Activated naive CD4-positive, alpha-beta T cell treated with anti-CD3 and anti-CD28 coated beads, Interleukin-2, amount 10 ng/mL, durations not matched to agents 7 days and 5 days (primary cell): ENCODE measurements at places on chromosomes 2 and 18.
A peak's percentile ranks its signal among the peaks of the same experiment; 100 is the strongest.

DNA sequence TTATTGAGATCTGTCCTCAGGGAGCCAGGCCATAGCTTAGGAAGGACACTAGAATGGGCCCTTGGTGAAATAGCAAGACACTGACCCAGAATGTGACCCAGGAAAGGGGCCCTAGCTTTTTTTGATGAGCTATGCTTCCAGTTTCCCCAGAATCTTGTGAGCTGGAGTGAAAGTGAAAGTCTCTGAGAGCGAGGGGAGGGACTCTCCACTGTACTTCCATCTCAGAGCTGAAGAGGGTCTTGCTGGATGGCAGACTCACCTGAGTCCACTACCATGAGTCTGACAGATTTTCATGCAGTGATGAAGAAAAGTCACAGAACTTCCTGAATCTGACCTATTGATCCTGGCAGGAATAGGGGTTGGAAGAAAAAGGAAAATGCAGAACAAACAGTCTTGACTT, 3.1 kb downstream of the ARHGAP25 start:
- peak; percentile 72 for DNase-seq

DNA sequence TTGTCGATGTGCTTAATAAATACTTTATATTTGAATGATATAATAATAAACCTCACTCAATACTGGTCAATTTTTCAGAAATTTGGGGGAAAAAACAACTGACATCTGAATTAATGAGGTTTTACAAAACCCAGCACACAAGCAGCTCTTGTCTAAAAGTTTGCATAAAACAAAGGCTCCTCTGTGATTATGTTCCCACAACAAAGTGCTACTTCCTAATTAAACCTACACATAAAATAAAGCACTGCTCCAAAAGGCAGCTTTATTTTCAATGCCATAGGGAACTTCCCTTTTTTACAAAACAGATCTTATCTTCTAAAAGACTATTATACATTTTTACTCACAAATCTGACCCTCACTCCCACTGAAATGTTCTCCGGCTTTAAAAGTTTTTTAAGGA, 47.1 kb downstream of the LAMA1 start:
- no peak for DNase-seq

- DNase-seq = no peak
Observed at GRCh38 chr2:187115627-187116026, 266.7 kb upstream of the ZSWIM2 start.

DNA sequence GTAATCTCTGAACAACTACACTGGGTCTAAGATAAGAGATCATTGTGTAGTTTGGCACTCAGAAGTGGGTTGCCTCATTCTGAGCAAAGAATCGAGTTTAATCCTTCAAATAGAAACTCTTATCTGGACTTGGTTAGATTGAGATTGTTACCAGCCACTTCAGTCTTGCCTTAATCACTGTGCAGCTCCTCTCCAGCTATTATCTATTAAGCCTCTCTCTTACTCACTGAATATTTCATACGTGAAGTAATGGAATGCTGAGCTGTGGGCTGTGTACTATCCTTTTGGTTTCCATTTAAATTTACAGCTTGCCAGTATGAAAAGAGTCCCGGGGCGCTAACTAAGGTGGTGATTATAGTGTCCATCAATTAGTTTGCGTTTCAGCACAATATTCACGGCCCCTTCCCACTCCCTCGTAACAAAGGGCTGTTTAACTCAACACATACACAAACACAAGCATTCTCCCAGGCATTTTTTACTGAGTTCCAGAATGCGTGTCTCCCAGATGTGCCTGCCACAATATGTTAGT, 65.7 kb upstream of the NCKAP5 start:
- DNase-seq = no peak

DNA sequence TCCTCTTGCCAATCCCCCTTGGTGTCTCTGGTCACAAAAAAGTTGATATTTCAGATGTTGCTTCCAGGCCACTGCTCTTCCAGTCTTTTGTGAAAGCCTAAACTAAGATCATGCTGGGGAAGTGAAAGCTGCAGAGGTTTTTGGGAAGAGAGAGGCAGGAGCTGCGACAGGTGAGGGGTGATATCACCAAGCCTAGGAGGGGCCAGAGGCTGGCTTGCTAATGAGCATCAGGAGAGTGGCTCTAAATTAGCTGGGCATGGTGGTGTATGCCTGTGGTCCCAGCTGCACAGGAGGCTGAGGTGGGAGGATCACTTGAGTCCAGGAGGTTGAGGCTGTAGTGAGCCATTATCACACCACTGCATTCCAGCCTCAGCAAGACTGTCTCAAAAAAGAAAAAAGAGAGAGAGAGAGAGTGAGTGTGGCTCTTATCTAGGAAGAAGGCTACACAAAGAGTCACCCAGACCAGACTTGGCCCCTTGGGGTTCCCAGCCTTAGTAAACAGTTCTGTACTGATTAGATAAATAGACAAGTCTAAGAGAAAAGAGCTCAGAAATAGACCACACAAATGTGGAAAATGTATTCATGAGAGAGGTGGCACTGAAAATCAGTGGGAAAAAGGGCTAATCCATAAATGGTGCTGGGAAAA, 14.6 kb upstream of the CDK5R2 start:
- no peak for DNase-seq

DNA sequence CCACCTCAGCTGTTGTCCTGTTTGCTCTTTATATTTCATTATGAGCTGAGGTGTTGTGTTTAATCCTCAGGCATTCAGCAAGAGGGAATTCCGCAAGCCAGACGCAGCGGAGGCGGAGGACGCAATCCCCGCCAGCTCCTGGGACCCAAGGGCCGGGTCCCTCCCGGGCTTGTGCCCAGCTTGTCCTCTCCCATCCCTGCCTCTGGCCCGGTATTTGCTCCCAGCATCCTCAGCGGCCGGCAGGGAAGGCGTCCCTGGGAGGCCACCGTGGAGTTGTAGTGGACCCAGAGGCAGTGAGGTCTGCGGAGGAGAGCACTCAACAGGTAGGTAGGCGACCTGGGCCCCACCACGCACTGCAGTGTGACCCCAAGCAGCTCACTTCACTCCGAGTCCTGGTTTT, 42.5 kb upstream of the FOSL2 start:
- no peak for DNase-seq

DNA sequence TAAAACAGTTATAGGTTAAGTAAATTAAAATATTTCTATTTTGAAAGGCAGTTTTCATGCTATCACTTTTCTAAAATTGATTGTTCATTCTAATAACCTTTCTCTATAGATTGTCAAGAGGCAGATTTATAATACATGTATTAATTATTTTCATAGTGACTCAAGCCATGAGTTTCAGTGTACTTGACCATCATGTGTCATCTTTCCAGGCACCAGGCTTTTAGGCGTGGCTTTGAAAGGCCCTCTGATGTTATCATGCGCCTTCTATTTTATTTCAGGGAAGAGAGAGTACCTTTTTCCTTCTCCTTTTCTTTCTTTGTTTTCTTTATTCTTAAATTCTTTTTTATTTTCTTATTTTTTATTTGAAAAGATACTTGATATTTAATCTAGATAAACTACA, 128.3 kb upstream of the ETAA1 start:
- DNase-seq = no peak

DNA sequence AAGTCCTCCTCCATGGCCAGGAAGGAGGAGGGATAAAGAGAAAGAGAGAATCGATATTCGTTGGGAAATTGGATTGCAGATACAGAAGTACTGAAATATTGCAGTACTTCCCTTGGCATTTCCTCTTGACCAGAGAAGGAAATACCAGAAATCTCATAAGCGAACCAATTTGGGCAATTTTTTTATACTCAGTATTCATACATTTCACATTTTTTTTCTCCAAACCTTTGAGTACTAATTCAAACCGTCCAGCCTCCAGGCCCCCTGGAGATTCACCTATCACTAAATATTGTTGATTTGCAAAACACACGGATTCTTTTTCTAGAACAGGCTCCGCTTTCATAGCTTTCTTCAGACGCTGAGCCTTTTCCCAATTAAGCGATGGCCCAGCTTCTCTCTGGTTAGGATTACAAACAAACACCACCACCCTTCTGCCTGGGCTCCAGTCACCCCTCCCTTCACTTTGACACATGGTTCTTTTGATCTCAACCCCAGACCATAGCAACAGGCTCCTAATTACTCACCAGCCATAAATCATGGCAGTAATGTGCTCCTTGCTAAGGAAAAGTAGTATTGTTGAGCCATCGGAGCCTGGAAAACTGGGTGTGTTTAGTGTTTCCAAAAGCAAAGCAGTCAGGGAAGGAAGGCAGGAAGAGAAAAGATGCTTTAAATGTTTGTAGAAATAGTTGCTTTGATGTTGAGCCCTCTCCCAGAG, 138.4 kb upstream of the CCDC68 start:
- no peak for DNase-seq

- DNase-seq = no peak
Observed at GRCh38 chr2:28948160-28948559, 32.9 kb upstream of the TOGARAM2 start.

DNA sequence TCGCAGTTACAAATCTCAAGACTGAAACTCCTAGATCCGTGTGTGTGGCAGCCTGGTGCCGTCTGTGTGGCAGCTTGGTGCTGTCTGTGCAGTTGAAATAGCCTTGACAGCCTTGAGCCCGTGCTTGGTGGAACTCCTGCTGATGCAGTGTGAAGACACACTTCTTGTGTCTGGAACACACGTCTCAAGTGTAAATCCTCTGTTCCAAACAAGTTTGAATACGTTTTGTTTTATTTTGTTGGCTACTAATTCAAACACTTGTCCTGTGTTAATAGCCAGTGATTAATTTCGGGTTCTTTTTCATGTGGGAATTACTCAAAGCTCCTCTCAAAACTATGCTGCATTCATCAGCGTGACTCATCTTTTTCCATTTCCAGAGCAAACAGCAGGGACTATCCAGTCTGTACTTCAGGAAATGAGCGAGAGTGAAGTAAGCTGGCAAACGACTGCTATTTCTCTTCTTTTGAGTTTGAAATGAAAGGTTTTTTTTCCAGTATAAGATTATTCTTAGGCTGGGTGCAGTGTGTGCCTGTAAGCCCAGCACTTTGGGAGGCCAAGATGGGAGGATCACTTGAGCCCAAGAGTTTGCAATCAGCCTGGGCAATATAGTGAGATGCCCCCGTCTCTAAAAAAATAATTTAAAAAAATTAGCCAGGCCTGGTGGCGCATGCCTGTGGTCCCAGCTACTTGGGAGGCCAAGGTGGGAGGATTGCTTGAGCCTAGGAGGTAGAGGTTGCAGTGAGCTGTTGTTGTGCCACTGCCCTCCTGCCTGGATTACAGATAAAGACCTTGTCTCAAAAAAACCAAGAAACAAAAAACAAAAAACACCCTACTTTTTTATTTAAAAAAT, 152.9 kb downstream of the SPP2 start:
- DNase-seq = no peak

DNA sequence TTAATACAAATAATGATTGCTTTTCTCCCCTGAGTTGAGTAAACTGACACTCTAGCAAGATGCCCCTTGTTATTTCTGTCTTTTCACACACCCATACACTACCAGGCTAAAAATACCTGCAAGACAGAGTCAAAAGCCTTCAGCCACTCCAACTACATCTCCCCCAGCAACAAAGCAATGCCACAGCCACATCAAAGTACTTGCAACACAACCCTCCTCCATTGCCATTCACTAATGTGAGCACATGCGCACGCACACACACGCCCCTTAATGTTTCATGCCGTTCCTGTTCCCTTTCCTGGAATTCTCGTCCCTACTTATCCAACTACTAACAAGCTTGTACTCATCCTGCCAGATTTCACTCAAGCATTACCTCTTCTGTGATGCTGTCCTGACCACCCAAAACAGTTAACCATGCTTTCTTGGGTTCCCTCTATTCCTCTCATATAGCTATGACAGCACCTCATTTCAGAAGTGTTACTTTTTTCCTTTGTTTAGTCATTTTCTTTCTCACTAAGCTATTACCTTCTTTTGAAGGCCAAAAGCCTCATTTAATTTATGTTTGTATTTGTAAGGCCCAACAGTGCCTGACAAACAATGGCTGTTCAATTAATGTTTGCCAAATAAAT, 29.6 kb downstream of the SLC25A12 start:
- DNase-seq = peak; percentile 38

DNA sequence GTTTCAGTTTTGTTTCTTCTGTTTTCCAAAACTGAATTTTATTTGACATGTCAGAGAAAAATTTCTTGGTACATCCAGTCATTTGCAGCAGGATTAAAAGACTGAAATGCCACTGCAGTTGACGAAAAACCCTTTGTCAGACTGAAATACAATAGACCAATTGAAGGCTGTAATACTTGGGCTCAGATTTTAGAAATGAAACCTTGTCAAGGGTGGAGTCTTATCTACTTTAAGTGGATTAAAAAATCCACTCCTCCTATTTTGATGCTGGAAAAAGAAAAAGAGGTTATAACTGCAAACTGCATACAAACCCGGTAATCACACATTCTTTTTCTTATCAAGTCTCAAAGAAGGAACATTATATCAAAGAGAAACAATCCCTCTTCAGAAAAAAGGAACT, 80.2 kb upstream of the NEUROD1 start:
- DNase-seq = no peak

- DNase-seq = no peak
Observed at GRCh38 chr2:28993206-28993960, 12.3 kb downstream of the TOGARAM2 start.

GRCh38 chr2:230829293-230829692, 35.4 kb upstream of the ITM2C start:
- no peak for DNase-seq
